Mesothelial cell of epicardium (in vitro differentiated cells): ENCODE measurements at places on chromosomes 11 and 22. TPM values are rescaled to one million over a fixed set of nuclear protein-coding genes. Genes with fewer than 3 reads are reported as not detected.

The TMEM191C gene
- total RNA-seq = 2.0 to 4.4 TPM (median 4.2 TPM) in 3 replicates

The MUC6 gene
- total RNA-seq = not detected in 3 replicates

GRCh38 chr11:45233804-45234170, 52.4 kb downstream of the SYT13 start:
- no peak for DNase-seq

- no peak for DNase-seq
These were observed 22.7 kb upstream of the FGF19 start for GRCh38 chr11:69726481-69726880.

- no peak for DNase-seq
These were observed 73.8 kb upstream of the SESN3 start for GRCh38 chr11:95304777-95305176.

DNA sequence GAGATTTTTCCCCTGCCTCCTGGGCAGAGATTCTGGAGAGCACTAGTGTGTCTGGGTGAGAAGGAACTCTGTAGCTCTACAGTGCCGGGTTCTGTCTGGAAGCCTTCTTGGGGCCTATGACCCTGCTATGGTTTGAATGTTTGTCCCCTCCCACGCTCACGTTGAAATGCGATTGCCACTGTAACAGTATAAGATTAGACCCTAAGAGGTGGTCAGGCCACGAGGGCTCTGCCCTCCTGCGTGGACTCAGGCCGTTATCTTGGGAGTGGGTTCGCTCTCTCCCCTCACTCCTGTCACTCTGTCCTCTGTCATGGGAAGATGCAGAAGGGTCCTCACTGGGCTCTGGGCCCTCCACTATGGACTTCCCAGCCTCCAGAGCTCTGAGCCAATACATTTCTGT, 3.5 kb downstream of the AP5B1 start:
- no peak for DNase-seq

GRCh38 chr11:131504199-131504949, 134.0 kb downstream of the NTM start:
- no peak for DNase-seq
